NCI-H1694 treated with DMSO at 0.1 percent for 48 hours (cell line): ENCODE measurements at places on chromosomes 3 and 15.

GRCh38 chr3:156511987-156512677, 42.8 kb downstream of the SSR3 start:
- DNase-seq: no peak

- no peak for DNase-seq
These were observed 17.8 kb downstream of the ACKR2 start for GRCh38 chr3:42827023-42827422.

DNA sequence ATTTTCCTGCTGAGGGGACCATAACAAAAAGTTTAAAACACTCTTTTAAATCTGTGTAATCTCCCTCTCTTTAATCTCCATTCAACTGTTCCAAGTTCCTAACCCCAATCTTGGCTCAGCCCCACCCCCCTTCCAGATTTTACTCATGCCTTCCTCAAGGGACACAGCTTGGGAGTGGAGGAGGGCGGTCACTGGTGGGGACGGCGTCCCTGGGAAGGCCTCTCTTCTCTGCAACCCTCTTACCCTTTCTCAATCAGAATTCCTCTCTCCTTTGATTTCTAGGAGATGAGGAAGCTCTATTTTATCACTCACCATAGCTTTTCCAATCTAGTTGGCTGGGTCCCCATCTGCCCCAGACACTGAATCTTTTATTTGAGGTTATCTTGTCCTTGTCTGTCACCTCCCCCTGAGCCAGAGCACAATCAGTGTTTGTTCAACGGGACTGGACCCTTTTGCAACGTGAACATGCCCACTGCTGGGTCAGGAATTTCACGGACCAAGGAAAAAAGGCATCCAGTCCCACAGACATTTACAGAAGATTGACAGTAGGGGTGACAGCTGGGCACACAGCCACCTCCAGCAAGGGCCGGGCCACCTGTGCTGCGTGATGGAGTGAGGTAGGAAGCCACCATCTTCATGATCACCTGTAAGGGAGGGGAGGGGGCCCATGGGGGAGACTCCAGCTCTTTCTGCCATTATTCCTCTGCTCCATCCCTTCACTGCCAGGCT, 84.0 kb upstream of the HERC1 start:
- no peak for DNase-seq

DNA sequence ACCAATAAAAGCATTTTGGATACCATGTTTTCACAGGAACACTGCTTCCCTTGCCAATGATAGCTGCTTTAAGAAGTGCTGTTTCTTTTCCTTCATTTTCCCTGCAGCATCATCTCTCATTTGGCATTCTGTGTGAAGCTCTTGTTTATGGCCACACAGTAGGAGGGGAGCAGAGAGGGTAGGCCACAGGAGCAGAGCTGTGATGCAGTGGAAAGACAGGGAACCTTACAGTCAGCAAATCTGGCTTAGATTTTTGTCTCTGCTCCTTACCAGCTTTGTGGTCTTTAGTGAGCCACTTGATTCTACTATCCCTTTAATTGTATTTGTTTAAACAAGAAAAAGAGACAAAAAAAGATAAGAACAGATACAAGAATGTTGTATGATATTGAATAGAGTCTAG, 138.7 kb downstream of the RPL22L1 start:
- no peak for DNase-seq

- no peak for DNase-seq
These were observed 242.4 kb downstream of the KCNMB2 start for GRCh38 chr3:178778589-178778988.

DNA sequence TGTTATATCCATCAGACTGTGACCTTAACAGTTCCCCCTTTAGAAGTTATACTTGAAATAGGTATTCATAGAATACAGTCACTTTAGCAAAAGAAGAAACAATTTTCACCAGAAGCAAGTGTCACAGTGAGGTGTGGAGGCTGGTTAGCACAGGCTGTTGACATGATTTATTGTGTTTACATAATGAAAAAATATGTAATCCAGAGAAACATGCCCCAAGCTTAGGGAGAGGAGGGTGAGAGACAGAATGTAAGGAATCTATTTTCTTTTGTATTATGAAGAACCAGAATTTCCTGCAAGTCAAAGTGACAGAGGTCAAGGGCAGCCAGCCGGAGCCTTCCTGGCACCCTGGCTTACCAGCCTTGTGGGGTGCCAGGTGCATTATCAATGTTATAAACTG, 4.0 kb downstream of the IL12A start:
- DNase-seq: no peak

GRCh38 chr3:20316238-20316637, 130.2 kb upstream of the SGO1 start:
- DNase-seq: no peak
